Right atrium auricular region (tissue), 2 donors: ENCODE measurements at places on chromosomes 1 and 21.

DNA sequence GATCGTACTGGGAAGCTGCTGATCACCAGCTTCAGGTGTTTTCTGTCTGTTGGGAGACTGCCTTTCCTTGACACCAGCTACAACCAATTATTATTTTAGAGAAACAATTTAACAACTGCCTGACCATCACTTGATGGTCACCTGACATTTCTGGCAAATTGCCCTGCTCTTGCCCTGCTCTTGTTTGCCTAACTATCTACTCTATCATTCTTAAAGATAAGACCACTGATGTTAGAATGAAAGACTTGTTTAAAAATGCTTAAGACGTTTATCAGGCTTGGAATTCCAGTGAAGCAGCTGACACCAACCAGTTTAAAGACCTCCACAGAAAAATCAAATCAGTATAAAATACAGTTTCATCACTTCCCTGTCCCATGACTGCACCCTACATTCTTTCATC is 423.3 kb upstream of the CAMK1G start:
- no peak for DNase-seq

GRCh38 chr21:40331172-40331571 is 463.9 kb downstream of the PCP4 start:
- DNase-seq: no peak

DNA sequence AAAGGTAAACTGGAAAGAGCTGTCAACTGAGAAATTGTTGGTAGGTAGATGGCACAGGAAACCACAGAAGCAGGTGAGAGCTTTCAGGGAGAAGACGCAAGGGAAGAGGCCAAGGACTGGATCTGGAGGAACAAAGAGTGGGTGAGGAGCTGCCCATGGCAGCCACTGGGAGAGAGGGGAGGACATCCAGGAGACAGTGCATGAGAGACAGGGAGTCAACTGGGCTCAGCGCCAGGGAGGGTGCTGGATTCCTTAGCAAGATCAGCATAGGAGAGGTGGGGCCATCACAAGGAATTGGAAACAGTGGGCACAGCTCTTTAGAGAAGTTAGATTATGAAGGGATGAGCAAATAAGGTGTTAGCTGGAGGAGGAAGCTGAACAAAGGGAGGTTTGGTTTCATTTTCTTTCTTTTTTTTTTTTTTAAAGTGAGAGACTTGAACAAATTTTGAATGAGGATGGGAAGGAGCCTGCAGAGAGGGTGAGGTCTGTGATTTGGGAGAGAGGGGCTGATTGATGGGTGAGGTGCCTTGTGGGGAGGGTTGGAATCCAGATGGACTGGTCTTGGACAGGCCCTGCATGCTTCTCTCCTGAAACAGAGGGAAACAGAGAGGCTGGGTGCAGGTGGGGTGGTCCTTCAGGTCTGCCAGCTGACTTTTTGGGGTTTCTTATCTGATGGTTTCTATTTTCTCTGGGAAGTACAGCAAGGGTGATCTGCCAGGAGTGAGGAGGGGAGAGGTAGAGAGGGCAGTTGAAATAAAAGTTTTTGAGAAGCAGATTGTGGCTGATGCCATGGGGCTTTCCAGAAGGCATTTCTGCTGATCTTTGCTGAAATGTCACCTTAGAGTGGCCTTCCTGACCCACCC is 5.4 kb downstream of the CYP4B1 start:
- DNase-seq: no peak

GRCh38 chr1:34590211-34590623 is 164.6 kb upstream of the GJB5 start:
- no peak for DNase-seq
